Calu3 (cell line): ENCODE measurements at places on chromosomes 4 and X. TPM values are rescaled to one million over a fixed set of nuclear protein-coding genes. Genes with fewer than 3 reads are reported as not detected.

TMPRSS11B gene
- total RNA-seq, result not detected in 2 replicates

CCKAR gene
- not detected in 2 replicates for total RNA-seq

TCEANC gene
- 1.7 and 2.1 TPM in 2 replicates for total RNA-seq

TMPRSS11D gene
- total RNA-seq, result not detected in 2 replicates

FSTL5 gene
- total RNA-seq, result not detected in 2 replicates

DNA sequence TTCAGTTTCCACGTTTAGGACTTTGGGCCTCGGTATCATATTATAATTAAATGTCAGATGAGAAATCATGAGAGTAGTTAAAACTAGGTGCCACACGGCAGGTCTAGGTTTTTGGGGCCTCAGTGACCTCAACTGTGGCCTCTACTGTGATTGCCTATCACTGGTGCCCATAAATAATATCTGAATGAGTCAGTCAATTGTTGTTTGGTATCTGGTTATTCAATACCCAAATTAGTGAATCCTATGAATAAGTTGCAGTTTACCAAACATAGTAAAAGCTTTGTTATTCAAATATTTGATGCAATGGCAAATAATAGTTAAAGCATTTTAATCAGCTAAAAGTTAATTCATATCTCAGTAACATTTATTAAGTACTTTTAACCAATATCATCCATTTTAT, 188.8 kb downstream of the PPP3CA start:
- no peak overlapping the region for H3K4me3 ChIP-seq
- no peaks in the 10 kb centered on the region for H3K36me3 ChIP-seq
- peaks cover 33% of the 10 kb centered on the region for H3K4me1 ChIP-seq
- no peak overlapping the region for H3K27ac ChIP-seq
- no peaks in the 10 kb centered on the region for H3K27me3 ChIP-seq
- no peak for DNase-seq

DNA sequence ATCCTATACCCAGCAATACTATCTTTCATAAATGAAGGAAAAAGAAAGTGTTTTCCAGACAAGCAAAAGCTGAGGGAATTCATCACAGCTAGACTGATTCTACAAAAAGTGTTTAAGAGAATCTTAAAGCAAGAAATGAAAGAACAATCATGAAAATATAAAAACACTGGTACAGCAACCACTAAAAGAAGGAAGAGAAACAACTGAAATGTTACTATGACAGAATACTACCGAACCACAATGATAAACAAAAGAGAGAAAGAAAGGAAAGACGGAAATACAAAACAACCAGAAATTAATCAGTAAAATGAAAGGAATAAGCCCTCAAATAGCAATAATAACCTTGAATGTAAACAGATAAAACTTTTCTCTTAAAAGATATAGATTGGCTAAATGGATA, 110.8 kb upstream of the AFF2 start:
- H3K36me3 ChIP-seq, result no peaks in the 10 kb centered on the region
- H3K27ac ChIP-seq, result no peak overlapping the region
- H3K4me3 ChIP-seq, result no peak overlapping the region
- H3K4me1 ChIP-seq, result no peaks in the 10 kb centered on the region
- no peaks in the 10 kb centered on the region for H3K27me3 ChIP-seq

- no peaks in the 10 kb centered on the region for H3K36me3 ChIP-seq
- H3K4me1 ChIP-seq, result no peaks in the 10 kb centered on the region
- H3K27me3 ChIP-seq, result no peaks in the 10 kb centered on the region
- no peak overlapping the region for H3K27ac ChIP-seq
- H3K4me3 ChIP-seq, result no peak overlapping the region
These were observed 23.5 kb downstream of the TIGD2 start for GRCh38 chr4:89134775-89135319.

DNA sequence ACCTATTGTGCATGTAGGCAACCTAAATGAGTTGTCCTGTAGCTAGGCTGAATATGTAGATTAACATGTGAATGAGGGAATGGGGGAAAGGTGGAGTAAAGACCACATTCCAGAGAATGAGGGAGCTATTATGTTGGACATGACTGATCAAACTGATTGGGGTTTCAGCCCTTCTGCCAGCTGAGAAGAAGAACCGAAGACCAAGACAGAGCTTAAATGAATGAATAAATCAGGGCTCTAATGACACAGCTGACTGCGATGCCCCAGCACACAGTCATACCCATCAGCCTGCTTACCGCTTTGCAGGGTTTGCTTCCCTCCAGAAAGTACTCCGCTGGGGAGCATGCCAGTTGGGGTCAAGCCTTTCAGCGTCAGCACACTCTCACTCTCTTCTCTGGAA, 315.4 kb downstream of the PPP3CA start:
- no peaks in the 10 kb centered on the region for H3K36me3 ChIP-seq
- peaks cover 9% of the 10 kb centered on the region for H3K4me1 ChIP-seq
- DNase-seq, result no peak
- no peak overlapping the region for H3K27ac ChIP-seq

GRCh38 chrX:105697984-105698781, 124.2 kb upstream of the NRK start:
- H3K36me3 ChIP-seq, result no peaks in the 10 kb centered on the region
- no peak overlapping the region for H3K4me3 ChIP-seq
- DNase-seq, result no peak

DNA sequence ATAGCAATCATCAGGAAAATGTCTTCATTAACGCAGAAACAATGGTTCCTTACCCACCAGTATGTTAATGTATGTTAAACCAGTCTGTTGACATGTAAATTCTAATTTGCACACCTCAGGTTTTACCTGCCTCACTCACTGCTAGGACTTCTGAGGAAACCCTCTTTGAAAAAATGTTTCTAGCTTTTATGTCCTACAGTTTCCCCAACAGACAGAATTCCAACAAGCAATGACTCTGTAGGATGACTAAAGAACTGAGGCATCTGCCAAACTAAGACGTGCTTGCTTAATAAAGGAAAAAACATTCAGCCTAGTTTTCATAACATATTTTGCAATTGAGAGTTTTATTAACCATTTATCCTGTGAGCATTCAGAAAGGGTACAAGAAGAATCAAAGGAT, 20.6 kb upstream of the SOX3 start:
- no peak overlapping the region for H3K4me3 ChIP-seq
- no peaks in the 10 kb centered on the region for H3K36me3 ChIP-seq

- H3K4me1 ChIP-seq, result no peaks in the 10 kb centered on the region
- H3K27ac ChIP-seq, result no peak overlapping the region
- H3K4me3 ChIP-seq, result no peak overlapping the region
- no peaks in the 10 kb centered on the region for H3K27me3 ChIP-seq
These were observed 12.5 kb upstream of the OSTC start for GRCh38 chr4:108637856-108638255.

GRCh38 chr4:155552180-155552579, 114.5 kb upstream of the GUCY1A1 start:
- H3K27me3 ChIP-seq, result no peaks in the 10 kb centered on the region
- H3K27ac ChIP-seq, result no peak overlapping the region
- no peak for DNase-seq
- H3K4me1 ChIP-seq, result no peaks in the 10 kb centered on the region

- no peaks in the 10 kb centered on the region for H3K4me1 ChIP-seq
- DNase-seq, result no peak
- no peaks in the 10 kb centered on the region for H3K27me3 ChIP-seq
- H3K27ac ChIP-seq, result no peak overlapping the region
- no peaks in the 10 kb centered on the region for H3K36me3 ChIP-seq
These were observed 11.4 kb upstream of the TIMM8A start for GRCh38 chrX:101359966-101360365.

DNA sequence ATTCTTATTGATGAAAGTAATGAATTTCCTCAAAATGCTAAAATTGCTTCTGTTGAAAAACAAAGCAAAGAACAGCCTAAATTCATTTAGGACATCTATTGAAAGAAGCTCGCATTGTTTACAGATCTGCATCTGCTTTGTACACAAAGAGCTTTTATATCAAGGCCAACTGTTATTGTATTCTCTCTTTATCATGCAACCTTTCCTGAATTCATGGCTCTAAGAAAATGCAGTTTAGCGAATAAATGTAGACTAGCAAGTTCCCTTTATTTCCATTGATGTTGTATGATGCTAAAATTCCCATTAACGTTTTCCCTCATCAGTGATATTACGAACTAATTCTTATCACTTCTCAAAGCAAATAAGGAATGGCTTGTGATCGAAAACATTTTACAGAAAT, 446.3 kb downstream of the MID1IP1 start:
- peaks cover 30% of the 10 kb centered on the region for H3K27me3 ChIP-seq
- H3K4me1 ChIP-seq, result no peaks in the 10 kb centered on the region
- DNase-seq, result no peak
- no peaks in the 10 kb centered on the region for H3K36me3 ChIP-seq
- no peak overlapping the region for H3K27ac ChIP-seq

GRCh38 chr4:168887809-168888208, 122.2 kb downstream of the CBR4 start:
- H3K27me3 ChIP-seq, result no peaks in the 10 kb centered on the region
- no peaks in the 10 kb centered on the region for H3K36me3 ChIP-seq
- DNase-seq, result no peak

- H3K27ac ChIP-seq, result no peak overlapping the region
- H3K27me3 ChIP-seq, result no peaks in the 10 kb centered on the region
- no peaks in the 10 kb centered on the region for H3K4me1 ChIP-seq
- no peak for DNase-seq
- no peaks in the 10 kb centered on the region for H3K36me3 ChIP-seq
These were observed 6.0 kb upstream of the CISD2 start for GRCh38 chr4:102862747-102863146.

DNA sequence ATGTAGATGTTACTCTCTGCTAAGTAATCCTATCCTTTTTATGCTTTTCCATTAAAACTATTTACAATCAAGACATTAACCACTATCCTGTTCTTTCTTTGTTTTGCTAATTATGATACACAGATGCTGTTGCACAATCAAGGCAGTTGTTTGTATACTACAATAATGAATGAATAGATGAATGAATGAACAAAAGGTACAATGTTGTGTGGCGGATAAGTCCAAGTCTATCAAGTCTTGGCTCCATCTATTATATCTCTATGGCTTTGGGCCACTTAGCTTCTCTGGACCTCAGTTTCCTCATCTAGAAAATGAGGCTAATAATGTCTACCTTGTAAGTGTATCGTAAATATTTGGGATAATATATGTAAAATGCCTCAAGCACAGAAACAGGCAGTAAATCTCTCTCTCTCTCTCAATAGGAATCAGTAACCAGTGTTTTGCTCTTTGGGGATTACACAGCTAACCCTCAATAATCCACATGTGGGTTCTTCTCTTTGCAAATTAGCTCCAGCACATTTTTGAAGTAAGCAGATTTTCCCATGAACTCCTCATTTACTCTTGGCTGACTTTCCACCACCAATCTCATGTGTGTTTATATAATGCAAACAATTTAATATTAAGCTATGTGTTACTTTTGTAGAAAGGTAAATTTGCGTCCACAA, 27.8 kb upstream of the TSPAN5 start:
- DNase-seq, result no peak
- no peak overlapping the region for H3K4me3 ChIP-seq
- no peaks in the 10 kb centered on the region for H3K27me3 ChIP-seq
- H3K4me1 ChIP-seq, result no peaks in the 10 kb centered on the region

DNA sequence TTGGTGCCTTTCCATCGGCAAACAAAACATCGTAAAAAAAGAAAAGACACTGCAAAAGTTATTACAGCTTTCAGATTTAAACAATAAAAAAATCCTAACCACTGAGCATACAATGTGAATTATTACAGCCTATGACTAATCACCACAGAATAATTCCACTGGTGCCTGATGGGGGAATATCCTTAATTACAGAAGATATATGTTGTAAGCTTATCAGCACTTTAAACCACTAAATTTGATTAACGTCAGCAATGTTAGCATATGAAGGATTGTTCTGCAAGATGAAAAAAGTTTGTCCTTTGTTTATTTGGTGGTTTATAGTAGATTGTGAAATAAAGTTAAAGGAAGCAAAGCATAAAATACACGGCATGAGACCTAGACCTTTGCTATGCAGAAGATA, 210.2 kb upstream of the ADAMTS3 start:
- no peak overlapping the region for H3K27ac ChIP-seq
- no peak for DNase-seq
- H3K27me3 ChIP-seq, result peaks cover 64% of the 10 kb centered on the region
- H3K4me3 ChIP-seq, result no peak overlapping the region

- H3K36me3 ChIP-seq, result no peaks in the 10 kb centered on the region
- no peak within 1 kb of the TSS for H3K27ac ChIP-seq
- no peaks in the 10 kb centered on the region for H3K4me1 ChIP-seq
- no peaks in the 10 kb centered on the region for H3K27me3 ChIP-seq
These were observed at the start of gene CYSLTR1 for GRCh38 chrX:78327370-78328086. Gene CYSLTR1, minus strand, starts transcription at chrX:78327611. Its CDS starts 53,865 bp downstream, at chrX:78273746.

- H3K27ac ChIP-seq, result no peak overlapping the region
- peaks cover 4% of the 10 kb centered on the region for H3K36me3 ChIP-seq
- H3K4me1 ChIP-seq, result peaks cover 10% of the 10 kb centered on the region
- no peak overlapping the region for H3K4me3 ChIP-seq
These were observed 799.8 kb downstream of the RAPGEF2 start for GRCh38 chr4:159902648-159903047.
